ENCODE measurements at places on chromosomes 2 and 18. TPM values are rescaled to one million over a fixed set of nuclear protein-coding genes. Genes with fewer than 3 reads are reported as not detected.

- peak; percentile 41 for DNase-seq
Observed at GRCh38 chr2:237603718-237604362, 13.3 kb upstream of the RAB17 start.

DNA sequence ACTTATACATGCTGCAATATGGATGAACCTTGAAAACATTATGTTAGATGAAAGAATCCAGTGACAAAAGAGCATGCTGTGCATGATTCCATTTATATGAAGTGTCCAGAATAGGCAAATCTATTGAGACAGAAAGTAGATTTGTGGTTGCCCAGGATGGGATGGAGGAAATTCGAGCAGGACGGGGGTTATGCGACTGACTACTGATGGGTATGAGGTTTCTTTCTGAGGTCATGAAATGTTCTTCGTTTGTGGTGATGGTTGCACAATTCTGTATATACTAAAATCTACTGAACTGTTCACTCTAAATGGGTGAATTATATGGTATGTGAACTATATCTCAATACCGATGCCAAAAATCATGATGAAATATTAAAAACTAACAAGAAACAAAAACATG lies 18.9 kb upstream of the MTERF4 start:
- no peak for DNase-seq

DNA sequence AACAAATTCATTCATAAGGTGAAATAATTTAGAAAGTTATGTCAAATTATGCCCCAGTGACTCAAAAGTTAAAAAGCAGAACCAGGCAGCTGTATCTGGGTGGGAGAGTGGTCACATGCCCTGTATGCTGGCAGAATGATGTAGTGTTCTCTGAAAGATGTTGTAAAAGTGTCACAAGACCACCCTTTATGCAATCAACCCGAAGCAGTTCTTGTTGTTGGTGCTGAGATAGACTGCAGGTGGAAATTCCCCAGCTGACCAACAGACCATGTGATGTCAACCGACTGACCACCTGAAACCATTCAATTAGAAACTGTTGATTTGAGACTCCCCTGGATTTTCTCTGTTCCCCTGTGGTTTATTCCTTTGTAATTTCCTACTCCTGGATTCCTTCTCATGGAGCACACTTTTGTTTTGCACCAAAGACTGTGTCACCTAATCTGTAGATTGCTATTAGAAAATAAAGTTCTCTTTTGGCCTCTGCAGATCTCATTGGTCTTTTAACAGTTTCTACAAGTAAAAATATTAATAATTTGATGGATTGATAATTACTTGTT lies 1341.3 kb upstream of the LRRTM1 start:
- DNase-seq: peak; percentile 56

DNA sequence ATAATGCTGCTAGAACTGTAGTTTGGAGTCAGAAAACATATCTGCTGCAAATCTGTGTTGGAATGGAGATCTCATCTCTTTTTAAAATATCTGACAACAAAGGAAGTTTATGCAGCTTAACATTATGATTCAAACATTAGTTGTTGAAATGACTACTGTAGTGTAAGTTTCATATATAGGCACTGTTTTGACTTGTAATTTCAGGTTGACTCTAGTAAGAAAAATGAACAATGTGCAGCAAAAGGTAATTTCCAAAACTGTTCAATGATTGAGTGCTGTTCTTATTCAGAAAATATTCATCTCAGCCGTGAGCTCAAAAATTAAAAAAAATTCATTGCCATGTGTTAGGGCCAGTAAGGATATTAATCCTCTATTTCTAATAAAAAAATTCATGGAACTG lies 48.5 kb downstream of the CCDC138 start:
- no peak for DNase-seq

GRCh38 chr18:9838144-9838877 lies 47.5 kb upstream of the TXNDC2 start:
- peak; percentile 89 for DNase-seq

GRCh38 chr2:60468382-60469085 lies 84.9 kb downstream of the BCL11A start:
- peak; percentile 12 for DNase-seq

DNA sequence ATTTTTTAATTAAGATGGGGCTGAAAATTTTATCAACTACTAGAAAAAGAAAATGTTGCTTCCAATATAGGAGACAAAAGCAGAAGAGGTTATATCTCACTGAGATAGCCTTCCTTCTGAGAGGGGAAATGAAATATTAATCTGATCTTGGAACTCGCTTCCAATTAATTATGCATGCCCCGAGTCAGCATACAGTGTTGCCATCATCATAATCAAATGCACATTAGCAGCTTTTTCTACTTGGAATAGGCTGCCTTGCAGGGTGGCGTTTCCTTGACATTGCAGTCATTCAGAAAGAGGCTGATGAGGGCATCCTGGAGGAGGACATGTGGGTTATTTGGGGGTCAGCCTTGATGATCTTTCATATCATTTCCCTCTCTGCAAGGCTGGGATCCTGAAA lies 18.4 kb upstream of the RPL37A start:
- DNase-seq: no peak

Gene CTAGE1
- not detected for total RNA-seq

Gene WIPF1
- total RNA-seq: 3.0 TPM

Gene SERPINB3
- 1.9 TPM for total RNA-seq

Gene MC5R
- total RNA-seq: not detected
